Cortex of kidney (tissue), 1 donor: ENCODE measurements at places on chromosomes 2 and 18.

DNA sequence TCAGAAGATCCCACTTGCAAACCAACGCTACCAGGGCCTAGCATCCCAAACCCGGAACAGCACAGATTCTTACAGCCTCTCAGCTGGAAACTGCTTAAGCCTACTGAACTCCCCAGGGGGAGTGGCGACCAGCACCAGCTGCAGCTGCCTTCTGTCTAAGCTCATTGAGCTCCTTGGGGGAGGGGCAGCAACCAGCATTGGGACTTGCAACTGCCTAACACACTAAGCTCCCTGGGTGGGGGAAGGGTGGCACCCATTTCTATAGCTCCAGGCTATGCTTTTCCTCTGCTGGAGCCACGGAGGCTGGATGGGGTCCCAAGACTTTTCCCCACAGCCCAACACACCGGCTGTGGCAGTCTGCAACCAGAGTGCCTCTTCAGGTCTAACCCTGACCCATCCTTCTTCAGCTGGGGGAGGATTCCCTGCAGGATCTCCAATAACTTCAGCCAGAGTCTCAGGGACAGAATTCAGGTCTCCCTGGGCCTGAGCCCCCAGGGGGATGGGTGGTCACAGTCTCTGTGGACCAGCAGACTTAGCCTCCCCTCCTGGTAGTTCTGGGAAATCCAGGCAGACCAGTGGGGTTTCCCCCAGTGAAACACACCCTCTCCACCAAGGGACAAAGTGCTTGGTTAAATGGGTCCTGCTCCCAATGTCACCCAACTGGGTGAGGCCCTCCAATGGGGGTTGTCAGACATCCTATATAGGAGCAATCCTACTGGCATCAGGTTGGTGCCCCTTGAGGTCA is 45.9 kb upstream of the ITGA4 start:
- DNase-seq, result no peak

DNA sequence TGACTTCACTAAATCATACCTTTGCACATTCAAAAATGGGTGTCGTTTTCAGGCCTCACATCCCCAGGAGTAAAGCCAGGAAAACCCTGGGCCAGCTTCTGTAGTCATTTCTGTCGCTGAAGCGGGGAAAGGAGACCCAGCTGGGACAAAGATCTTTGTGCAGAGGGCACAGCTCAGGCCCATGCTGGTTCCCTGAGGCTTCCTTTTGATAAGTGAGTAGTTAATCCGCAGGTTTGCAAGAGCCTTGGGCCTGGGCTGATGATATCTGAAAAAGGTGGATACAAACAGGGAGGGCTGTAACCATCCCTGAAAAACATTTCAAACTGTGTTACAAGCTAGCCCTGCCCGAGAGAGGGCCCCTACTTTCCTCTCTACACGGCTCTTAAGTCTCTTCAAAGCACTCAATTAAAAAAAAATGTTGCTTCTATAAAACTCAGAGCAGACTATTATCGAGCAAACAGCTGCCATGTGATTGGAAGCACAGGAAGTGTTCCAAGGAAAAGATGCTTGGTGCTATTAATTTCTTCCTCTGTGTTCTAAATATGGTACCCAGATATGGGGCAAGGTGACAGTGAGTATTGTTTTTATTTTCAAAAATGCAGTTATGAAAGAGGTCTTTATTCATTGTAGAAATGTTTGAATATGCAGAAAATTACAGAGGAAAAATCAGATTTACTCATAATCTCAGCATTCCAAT is 117.2 kb downstream of the LNPK start:
- no peak for DNase-seq

DNA sequence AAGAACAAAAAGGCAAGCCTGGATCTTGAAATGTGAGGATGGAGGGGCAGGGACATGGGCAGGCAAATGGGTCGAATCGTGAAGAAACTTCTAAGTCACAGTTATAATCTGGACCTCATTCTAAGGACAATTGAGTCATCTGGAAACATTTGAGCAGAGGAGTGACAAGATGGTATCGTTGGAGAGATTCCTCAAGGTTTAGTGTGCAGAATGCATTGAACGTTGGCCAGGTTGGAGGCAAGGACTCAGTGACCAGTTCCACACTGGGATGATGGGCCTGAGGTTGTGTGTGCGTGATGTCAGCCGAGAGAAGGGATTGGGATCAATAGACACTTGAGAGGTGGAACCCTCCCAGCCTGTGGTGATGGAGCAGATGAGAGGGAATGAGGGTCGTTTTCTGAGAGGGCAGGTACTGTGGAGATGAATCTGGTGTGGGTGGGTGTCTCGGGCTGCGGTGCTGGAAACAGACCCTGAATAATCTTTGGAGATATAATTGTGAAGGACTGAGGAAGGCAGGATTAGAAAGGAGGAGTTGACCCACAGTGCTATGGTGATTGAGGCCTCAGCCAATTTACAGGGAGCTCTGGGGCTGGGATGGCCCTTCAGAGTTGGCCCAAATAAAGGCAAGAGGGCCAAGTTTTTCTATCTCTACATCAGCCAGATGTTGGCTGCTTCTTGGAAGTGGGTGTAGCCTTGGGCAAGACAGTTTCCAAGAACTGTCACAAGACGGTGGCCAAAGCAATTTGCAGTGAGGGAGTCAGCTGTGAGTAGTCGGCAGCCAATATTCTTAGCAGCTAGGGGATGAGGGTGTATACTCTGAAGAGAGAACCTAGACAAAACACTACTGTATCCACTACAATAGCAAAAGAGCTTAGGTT is 5.8 kb upstream of the ZNF532 start:
- no peak for DNase-seq

GRCh38 chr2:15565392-15565791 is 4.3 kb upstream of the NBAS start:
- DNase-seq, result no peak

DNA sequence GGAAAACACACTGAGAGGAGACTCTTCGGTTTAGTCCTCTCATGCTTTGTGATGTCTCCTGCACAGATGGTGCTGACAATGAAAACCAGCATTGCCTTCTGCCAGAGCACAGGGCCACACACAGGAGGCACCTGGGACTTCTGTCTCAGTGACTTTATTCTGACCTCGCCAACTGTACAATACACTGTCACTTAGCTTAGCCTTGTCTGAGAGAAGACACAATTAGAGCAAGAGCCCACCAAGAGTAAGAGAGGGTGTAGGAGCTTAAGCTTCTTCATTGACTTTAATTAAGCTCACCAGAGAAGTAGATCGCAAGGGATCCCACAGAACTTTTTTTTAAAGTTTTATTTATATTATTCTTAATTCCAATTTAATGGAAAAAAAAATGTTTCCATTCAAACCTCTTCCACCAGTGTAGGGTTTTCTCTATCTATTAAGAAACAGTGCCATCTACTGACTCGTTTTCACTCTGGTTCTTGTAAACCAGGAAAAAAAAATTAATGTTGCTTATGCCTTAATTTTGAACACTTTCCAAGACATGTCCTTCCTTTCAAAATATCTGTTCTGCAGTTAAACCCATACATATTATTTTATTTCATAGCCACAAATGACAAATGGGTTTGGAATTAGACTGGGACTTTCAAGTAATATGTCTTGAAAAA is 42.4 kb upstream of the DDX18 start:
- DNase-seq, result no peak

GRCh38 chr2:25078170-25079049 is 36.5 kb downstream of the EFR3B start:
- DNase-seq, result no peak

GRCh38 chr2:181104512-181105115 is 124.2 kb downstream of the UBE2E3 start:
- no peak for DNase-seq

DNA sequence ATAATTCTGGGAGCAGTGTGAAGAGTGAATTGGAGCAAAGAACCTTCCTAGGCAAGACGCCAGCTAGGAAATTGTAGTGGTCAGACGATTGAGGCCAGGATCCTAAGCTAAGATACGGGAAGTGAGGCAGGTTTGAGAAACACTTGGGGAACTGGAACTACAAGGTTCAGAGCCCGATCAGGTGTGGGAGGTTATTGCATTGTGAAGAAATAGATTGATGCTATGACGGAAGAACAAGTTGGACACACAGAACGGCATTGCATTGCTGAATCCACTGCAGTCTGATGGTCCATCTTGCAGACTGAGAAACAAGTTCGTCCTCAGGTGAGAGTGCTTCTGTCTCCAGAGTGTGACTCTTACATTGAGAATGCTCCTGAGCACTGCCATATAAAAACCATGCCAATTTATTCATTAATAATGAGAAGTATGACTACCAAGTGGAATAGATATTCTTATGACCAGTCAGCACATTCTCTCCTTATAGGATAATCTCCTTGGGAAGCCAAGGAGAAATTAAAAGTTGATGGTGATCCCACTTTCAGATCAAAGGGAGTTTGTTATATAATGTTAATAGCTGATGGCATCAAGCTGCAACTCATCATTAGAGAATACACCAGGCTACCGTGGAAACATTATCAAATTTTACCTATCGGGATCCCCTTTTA is 30.9 kb downstream of the ANTXR1 start:
- DNase-seq, result no peak

- no peak for DNase-seq
Measured at GRCh38 chr18:38933322-38933721, 1367.7 kb upstream of the CELF4 start.

GRCh38 chr2:105438104-105438929 is 39.5 kb upstream of the FHL2 start:
- no peak for DNase-seq

DNA sequence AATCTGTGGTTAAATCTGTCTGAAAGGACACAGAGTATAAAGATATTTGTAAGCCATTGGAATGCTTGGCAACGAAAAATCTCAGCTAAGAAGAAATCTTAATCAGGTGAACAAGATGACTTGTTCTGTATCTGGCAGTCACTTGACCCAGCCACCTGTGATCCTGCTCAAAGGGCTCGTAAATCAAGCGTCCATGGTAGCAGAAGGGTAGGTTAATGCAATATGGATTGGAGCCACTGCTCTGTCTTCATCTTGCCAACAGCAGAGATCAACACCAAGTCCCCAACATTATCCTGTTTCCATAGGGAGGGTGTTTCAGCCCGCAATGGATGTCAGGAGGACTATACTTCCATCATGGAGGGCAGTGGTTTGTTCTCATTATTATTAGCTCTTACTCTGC is 378.4 kb downstream of the CDH7 start:
- DNase-seq, result no peak

DNA sequence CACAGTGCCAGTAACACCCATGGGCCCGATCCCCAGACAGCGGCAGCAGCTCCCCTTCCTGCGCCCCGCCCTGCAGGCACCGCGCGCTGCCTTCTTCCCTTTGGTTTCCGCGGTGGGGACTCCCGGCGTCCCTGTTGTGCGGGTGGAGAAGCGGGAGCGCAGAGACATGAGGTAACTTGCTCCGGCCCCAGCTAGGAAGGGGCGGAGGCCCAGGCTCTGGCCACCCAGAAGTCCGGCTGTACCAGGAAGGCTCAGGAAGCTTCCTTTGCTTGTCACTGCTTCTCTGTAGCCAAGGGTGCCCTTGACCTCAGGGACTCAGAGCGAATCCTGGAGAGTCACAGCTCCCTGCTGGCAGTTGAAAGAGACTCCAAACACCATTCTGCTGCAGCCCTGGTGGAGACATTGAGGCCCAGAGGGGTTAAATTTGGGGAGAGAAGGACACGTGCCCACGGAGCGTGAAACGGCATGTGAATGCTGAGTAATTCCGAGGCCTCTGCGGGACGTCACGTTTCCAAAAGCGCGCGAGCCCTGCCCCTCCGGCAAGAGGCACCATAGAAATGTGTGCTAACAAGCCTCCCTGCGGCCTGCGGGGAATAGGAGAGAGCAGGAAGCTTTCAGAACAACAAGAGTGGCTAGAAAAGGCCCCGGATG is 6.7 kb upstream of the ADCY3 start:
- DNase-seq, result no peak

- no peak for DNase-seq
Measured at GRCh38 chr2:233223059-233223894, 28.2 kb upstream of the ATG16L1 start.

GRCh38 chr2:235747001-235747785 is 253.3 kb downstream of the AGAP1 start:
- no peak for DNase-seq

- no peak for DNase-seq
Measured at GRCh38 chr2:120783371-120783791, 47.7 kb downstream of the GLI2 start.

- no peak for DNase-seq
Measured at GRCh38 chr2:240109386-240109785, 26.7 kb downstream of the COPS9 start.
